ENCODE measurements at places on chromosomes 11 and 22.

GRCh38 chr11:1796413-1797011 lies 32.8 kb upstream of the CTSD start:
- no peak for DNase-seq

- no peak for DNase-seq
Measured at GRCh38 chr11:115164774-115165173, 339.4 kb downstream of the CADM1 start.

- no peak for DNase-seq
Measured at GRCh38 chr22:39629851-39630250, 59.3 kb downstream of the CACNA1I start.

- no peak for DNase-seq
Measured at GRCh38 chr22:40423310-40423688, 52.9 kb downstream of the SGSM3 start.

DNA sequence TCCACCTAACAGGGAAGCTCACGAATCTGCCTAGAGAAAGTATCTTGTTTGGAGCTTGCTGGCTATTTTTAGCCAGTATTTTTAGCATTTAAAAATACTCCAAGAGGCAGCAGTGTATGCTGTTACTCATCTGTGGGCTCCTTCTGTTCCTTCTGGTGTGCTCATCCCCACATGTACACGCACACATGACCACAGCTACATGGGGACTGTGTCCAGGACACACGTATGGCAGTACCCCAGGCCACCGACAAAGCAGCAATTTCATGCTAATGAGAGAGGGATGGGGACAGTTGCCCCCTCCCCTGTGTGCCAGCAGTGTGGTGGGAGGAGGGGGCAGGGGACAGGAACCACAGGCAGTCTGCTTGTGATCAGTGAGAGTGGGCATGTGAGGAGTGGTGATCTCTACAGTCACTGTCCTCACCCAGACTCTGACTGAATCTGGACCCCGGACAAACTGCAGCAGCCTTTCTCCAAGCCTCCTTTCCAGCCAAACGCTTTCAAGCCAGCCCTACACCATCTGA lies 16.4 kb downstream of the USP2 start:
- no peak for DNase-seq

GRCh38 chr22:27163162-27164137 lies 506.1 kb downstream of the MIAT start:
- DNase-seq: no peak

GRCh38 chr11:32430568-32431381 lies 4.6 kb downstream of the WT1 start:
- DNase-seq: no peak

DNA sequence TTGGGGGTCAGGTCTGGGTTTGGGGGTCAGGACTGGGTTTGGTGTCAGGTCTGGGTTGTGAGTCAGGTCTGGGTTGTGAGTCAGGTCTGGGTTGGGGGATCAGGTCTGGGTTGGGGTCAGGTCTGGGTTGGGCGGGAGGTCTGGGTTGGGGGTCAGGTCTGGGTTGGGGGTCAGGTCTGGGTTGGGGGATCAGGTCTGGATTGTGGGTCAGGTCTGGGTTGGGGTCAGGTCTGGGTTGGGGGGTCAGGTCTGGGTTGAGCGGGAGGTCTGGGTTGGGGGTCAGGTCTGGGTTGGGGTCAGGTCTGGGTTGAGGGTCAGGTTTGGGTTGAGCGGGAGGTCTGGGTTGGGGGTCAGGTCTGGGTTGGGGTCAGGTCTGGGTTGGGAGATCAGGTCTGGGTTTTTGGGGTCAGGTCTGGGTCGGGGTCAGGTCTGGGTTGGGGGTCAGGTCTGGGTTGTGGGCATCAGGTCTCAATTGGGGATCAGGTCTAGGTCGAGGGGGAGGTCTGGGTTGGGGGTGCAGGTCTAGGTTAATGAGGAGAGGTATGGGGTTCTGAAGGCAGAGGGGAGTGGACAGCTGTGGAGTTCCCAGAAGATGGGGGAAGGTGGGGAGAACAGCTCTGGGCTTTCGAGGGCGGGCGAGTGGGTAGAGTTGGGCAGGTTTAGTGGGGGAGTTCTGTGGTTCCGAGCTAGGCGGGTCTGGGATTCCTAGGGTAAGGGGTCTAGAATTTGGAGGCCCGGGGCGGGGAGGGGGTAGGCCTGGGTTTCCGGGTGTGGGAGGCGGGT lies 629 bp downstream of the TTLL8 start:
- DNase-seq: no peak

GRCh38 chr11:117199053-117199915 lies at the start of gene TAGLN:
Gene TAGLN (plus strand): TSS chr11:117199370. CDS start chr11:117203014, 3,644 bp downstream.
- no peak for DNase-seq

DNA sequence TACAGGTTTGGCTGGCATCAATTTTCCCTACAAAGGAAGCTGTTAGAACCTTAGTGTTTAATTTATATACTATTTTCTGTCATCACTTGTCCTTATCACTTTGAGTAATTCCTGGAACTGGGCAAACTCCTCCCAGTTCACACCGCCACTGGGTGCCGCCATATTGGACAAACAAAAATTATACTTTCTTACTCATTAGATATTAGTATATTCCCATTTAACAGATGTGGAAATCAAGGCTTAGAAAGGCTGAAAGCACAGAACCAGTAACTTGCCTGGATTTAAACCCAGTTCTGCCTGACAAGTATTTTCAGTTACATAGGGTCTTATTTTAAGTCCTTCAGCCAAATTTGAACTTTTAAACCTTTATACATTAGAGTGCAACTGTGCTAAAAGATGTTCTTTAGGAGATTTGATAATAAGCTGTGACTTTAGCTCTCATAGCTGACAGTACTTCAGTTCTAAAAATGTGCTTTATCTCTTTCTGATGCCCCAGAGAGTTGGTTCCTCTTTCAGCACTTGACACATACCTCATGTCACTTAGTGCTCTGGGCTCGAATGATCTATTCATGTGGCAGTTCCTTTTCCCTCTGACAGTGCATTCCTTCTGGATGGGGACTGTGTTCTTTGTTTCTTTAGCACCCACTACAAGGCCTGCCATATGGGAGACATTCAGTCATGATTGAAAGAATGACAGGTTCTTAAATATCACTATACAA lies 25.4 kb downstream of the COA4 start:
- DNase-seq: no peak

DNA sequence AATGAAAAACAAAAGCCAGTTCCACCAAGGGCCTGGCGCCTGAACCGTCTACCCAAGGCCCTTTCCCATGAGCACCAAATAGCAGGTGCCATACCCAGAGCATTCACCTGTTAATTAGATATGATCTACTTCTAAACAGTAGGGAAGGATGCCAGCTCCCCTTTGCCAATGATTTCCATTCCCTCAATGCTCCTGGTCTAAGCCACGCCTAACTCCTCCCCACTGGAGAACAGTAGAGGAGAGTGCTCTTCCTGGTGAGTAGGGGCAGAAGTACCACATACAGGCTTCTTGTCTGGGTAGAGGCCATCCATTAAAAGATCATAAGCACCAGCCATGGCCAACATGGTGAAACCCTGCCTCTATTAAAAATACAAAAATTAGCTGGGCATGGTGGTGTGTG lies 40.7 kb downstream of the PACSIN2 start:
- DNase-seq: no peak

GRCh38 chr22:36431977-36432376 lies 44.2 kb upstream of the MYH9 start:
- no peak for DNase-seq

DNA sequence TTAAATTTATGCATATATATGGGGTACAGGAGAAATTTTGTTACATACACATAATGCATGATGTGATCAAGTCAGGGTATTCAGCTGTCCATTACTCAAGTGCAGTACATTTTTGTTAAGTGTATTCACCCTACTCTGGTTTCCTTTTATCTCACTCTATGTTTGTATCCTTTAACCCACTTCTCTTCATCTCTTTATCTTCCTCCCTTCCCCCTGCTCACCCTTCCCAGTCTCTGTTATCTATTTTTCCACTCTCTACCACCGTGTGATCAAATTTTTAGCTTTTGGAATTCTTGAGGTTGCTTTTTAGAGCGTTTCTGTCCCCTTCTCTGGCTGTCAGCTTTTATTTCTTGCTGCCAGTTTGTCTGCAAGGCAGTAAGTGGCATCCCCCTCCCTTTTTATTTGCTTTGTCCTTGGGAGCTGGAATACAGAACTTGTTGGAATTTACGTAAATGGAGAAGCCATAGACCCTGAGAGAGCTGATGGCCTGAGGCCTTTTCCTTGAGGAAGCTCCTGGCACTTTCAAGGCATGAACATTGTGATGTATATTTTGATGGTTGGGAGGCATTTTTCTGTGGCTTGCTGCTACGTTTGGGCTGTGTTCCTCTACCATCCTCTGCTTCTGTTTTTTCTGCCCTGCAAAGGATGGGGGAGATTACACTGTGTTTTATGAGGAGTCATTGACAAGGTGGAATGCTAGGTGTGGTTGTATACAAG lies 148.6 kb downstream of the LDLRAD3 start:
- no peak for DNase-seq

- DNase-seq: no peak
Measured at GRCh38 chr11:1906181-1906580, 13.3 kb upstream of the TNNT3 start.

- no peak for DNase-seq
Measured at GRCh38 chr11:74090701-74091100, 80.1 kb downstream of the C2CD3 start.

- no peak for DNase-seq
Measured at GRCh38 chr11:9838229-9838628, 174.4 kb downstream of the SWAP70 start.

DNA sequence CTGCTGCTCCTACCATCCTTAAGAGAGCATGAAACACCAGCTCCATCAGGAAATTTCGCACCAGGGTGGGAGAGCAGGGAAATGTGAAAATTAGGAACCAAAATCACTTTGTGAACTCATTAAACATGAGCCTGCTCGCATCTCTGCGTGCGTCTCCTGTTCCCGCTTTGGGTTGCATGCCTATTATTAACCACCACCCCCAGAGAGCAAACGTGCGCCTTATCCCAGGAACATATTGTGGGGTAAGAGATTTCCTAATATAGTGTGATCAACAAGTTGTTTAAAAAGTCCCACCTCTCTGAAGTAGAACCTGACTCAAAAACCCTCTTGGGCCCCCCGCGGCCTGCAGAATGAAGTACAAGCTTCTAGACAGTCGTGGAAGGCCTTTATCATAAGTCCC lies 115.0 kb downstream of the TENM4 start:
- no peak for DNase-seq

- no peak for DNase-seq
Measured at GRCh38 chr22:37183432-37184379, 4.3 kb downstream of the C1QTNF6 start.

- no peak for DNase-seq
Measured at GRCh38 chr11:8382436-8383053, 118.9 kb upstream of the LMO1 start.

- no peak for DNase-seq
Measured at GRCh38 chr11:94148189-94148588, 19.5 kb downstream of the PANX1 start.

- DNase-seq: no peak
Measured at GRCh38 chr11:75272391-75272790, 31.8 kb downstream of the TPBGL start.

GRCh38 chr11:95028357-95028756 lies 3.3 kb downstream of the KDM4E start:
- DNase-seq: no peak

DNA sequence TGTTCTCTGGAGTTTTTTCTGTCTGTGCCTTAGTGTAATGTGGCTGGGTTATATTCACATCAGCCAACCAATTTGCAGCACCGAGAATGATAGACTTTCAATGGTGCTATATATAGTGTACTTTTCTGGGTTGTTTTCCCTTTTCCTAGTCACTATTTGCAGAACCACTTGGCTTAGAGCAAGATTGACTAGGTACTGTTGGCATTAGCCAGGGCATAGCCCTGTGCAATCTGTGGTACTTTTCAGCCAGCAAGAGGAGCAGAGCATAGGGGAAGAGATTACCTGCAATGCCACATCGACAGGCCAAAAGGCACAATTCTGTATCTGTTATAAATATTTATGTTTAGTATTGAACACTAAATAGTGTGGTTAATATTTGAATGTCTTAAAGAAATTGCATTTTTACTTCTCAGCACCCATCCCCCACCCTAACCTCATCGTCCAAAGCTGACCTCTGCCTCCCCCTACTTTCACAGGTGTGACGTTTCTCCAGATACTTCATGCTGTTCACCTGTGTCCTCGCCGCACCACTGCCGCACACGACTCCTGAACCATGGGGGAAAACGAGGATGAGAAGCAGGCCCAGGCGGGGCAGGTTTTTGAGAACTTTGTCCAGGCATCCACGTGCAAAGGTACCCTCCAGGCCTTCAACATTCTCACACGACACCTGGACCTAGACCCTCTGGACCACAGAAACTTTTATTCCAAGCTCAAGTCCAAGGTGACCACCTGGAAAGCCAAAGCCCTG lies 51.4 kb downstream of the MICAL2 start:
- DNase-seq: no peak

GRCh38 chr11:12160231-12160630 lies 49.8 kb downstream of the MICAL2 start:
- DNase-seq: no peak

DNA sequence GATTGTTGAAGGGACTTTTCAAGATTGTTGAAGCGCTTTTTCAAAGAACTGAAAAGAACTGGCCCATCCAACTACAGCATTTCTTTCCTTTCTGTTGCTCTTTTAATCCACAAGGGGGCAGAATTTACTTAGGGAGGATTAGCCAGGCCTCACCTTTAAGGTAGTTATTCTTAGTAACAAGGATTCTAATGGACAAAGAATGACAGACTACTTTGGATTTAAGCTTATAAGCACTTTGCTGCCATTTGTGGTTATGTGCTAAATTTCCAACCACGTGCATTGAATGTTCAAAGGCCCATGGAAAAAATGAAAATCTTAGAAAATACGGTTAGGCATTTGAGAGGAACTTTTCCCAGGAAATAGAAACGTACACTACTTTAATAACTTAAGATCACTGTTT lies 49.5 kb upstream of the HSPA8 start:
- no peak for DNase-seq

- DNase-seq: no peak
Measured at GRCh38 chr11:57143459-57143858, 38.3 kb upstream of the LRRC55 start.

DNA sequence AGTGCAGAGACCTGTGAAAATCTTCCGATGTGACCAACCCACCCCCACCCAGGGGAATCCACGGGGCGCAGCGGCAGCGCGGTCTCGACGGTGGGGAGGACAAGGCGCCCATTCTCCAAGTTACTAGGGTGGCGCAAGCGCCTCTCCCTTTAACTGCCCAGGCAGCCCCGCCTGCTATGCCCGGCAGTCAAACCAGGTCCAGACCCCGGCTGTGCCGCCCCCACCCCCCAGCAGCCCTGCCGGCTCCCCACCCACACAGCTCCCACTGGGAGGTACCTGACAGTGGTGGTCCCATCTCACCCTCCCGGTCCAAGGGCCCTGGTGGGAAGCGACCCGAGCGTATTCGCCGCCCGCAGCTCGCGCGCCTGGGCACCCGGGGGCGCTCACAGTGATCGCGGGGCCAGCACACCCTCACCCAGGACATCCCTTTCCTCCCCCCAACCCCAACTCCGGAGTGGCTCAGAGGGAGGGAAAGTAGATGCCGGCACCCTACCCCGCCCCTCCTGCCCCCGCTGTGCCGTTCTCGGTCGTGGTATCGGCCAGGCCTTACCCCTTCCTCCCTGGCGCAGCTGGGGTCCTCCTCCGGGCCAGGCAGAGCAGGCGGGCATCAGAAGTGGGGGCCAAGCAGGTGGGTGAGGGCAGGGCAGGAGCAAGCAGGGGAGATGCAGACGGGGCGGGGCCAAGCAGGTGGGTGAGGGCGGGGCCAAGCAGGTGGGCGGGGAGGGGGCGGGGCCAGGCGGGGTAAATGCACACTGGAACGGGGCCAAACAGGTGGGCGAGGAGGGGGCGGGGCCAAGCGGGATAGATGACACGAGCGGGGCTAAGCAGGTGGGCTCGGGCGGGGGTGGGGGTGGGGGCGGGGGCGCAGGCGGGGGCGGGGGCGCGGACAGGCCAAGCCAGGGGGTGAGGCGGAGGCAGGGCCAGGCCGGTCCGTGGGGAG lies at the start of gene TRPM5:
TRPM5 (minus strand) TSS at position 634 of the 940 bp plus-strand sequence. CDS start 21,478 bp downstream, outside the sequence.
- DNase-seq: peak; percentile 53

Data from stimulated activated CD4-positive, alpha-beta T cell treated with anti-CD3 and anti-CD28 coated beads, Interleukin-1b, Interleukin-23, amount 100 ng/mL, for 1 hour (primary cell).